HuH-7.5 (cell line): ENCODE measurements at places on chromosomes 1 and 21.

DNA sequence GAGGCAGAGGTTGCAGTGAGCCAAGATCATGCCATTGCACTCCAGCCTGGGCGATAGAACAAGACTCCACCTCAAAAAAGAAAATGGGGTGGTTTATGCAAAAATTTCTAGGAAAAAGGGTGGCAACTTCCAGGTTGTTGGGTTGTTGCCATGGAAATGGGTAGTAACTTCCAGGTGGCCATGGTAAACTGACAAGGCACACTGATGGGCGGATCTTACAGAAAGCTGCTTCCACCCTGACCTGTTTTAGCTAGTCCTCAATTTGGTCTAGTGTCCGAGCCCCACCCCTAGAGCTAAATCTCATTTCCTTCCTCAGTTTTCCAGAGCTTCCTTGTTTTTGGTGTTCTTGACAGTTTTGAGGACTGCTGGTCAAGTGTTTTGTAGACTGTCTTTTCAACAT lies 13.6 kb downstream of the KLHDC7A start:
- no peak for DNase-seq

- no peak for DNase-seq
Observed at GRCh38 chr21:44903050-44903685, 17.5 kb downstream of the ITGB2 start.

GRCh38 chr1:36605942-36606640 lies 123.4 kb upstream of the CSF3R start:
- DNase-seq: no peak

DNA sequence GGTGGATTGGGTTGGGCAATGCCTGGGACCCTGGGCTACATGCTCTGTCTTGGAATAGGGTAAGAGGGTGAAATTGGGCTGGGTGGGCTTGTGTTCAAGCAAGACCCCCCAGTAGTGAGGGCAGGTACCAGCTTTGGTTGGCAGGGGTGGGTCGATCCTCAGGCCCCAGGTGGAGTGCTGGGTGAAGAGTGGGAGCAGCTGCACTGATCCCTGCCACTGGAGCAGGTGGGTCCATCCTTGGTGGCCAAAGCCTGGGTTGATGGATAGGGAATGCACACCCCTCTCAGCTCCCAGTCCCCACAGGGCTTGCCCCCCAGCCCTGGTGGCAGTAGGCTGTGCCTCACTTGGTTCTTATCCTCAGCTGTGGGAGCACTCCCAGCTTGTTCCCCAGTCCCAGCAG lies 135.2 kb downstream of the PCBP3 start:
- no peak for DNase-seq

DNA sequence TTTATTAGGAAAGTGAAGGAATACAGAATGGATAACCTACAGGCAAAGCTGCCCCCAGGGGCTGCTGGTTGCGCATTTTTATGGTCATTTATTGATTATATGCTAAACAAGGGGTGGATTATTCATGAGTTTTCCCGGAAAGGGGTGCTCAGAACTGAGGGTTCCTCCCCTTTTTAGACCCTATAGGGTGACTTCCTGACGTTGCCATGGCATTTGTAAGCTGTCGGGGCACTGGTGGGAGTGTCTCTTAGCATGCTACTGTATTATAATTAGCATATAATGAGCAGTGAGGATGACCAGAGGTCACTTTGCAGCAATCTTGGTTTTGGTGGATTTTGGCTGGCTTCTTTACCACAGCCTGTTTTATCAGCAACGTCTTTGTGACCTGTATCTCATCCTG lies 5.9 kb upstream of the ASAP3 start:
- DNase-seq: no peak

DNA sequence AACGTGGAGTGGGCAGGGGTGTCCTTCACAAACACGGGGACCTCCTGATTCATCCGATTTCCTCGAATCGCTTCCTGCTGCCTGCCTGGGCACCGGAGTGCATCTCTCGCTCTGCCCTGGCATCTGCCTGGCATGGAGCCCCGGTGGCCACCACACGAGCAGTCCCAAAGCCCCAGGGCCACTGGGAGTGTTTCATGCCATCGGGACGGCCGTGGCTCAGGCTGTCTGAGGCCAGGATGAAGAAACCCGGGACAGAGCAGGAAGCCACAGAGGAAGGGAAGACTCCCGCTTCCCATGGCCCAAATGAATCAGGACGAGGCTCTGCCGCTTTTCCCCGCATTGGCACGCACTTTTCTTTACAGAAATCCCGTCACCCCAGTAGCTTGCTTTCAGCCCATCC lies 32.4 kb downstream of the MEGF6 start:
- DNase-seq: no peak

- no peak for DNase-seq
Observed at GRCh38 chr1:214476986-214477870, 74.2 kb downstream of the PTPN14 start.

GRCh38 chr21:42579456-42580075 lies 65.9 kb downstream of the SLC37A1 start:
- DNase-seq: no peak

- peak; percentile 80 for DNase-seq
Observed at GRCh38 chr1:31587720-31588423, 11.6 kb downstream of the TINAGL1 start.

DNA sequence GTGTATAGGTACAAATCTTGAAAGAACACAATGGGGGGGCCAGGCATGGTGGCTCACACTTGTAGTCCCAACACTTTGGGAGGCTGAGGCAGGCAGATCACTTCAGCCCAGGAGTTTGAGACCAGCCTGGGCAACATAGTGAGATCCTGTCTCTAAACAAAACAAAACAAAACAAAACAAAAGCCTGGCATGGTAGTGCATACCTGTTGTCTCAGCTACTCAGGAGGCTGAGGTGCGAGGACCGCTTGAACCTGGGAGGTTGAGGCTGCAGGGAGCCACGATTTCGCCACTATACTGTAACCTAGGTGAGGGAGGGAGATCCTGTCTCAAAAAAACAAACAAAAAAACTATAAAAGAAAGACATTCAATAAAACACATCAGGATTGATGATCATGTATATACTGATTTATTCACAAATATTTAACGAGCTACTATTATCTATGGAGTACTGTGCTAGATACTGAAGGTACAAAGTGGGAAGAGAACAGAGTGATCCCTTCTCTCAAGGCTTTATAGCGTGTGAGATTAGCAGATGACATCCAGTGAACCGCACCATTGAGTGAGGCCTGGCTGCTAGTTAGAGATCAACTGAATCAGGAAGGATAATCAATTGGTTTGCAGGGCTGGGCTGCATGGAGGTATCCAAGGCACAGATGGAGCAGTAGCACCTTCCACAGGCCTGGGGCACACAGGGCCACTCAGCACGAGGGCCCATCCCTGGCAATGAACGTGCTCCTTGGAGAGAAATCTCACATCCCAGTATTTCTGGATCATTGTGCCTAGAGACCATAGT lies 26.4 kb downstream of the ELF3 start:
- DNase-seq: no peak

DNA sequence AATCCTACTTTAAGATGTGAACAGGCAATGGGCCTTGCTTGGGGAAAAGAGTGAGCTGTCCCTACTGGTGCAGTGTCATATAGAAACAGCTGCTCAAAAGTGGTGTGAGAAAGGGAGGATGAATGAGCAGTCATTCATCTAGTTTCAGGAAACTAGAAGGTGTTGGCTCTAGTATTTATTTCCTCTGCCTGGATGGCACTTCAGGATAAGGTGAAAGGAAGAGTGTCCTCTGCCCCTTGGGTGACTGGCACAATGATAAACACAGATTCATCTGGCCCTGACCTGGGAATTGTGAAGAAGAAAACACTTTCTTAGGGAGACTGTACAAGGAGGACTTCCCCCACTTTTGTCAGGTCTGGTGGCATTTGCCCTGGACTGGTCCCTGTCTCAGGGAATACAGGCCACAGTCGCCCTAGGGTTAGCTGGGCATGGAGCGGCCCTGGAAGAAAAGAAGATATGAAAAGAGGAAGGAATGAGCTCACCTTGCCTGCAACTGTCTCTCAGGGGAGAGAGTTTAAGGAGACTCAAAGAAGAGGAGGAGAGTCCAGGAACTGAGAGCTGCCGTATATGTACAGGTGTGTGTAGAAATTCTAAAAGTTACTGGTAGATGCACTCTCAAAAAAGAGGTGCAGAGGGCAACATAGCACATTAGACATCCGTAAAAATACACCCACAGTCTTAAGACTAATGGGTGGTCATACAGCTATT lies 13.8 kb upstream of the NMNAT2 start:
- DNase-seq: no peak

DNA sequence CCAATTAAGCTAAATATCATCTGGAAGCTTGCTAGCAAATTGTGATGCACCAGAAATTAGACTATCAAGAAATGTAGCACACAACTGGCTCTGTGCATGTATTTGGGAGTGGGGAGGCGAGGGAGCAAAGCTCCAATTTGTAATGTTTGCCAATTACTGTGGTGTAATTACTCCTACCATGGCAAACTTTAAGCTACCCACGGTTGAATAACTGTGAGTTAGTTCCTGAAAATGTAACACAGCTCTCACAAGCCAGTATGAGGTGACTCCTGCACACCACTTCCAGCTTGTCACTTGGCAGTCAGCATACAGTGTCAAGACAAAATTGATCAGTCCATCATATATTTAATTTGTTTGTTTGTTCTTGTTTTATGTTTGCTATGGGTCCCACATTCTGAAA lies 141.2 kb downstream of the TM2D1 start:
- DNase-seq: no peak

GRCh38 chr1:204363335-204364114 lies 3.8 kb upstream of the PLEKHA6 start:
- DNase-seq: peak; percentile 64

- DNase-seq: no peak
Observed at GRCh38 chr21:45834821-45835293, 146.7 kb upstream of the COL6A1 start.

DNA sequence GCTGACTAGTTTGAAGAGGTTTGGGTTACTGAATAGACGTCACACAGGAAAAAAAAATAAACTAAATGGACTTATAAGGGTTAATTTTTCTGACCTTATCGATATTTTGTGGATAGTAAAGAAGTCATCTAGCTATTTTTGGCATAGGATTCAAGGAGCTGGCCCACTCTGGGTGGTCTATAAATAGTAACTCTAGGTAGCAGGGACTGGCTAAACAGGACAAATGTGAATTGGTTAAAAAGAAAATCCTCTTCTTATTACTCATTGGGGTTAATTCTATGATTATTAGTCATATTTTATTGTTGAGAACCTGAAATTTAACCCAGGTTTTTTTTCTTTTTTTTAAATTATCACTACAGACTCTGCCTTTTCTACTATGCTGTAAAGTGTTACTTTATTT lies 61.7 kb downstream of the ATF6 start:
- no peak for DNase-seq

GRCh38 chr1:39003281-39003680 lies 12.2 kb downstream of the AKIRIN1 start:
- no peak for DNase-seq

DNA sequence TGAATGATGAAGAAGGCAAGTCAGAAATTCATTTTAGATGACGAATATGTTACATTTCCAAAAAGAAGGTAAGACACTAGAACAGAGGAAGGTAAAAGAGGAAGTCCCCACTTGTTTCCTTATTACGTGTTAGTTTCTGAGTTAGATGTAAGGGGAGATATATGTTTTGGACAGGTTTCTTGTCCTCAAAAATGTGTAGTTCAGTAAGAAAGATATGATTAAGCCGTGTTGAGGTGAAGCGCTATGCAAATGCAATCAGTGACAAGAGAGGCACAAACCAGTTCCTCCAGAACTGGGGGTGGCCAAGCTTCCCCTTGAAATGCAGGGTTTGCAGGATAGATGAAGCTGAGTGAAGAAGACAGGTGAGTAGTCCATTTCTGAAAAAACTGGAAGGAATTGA lies 293.3 kb upstream of the RUNX1 start:
- DNase-seq: no peak

DNA sequence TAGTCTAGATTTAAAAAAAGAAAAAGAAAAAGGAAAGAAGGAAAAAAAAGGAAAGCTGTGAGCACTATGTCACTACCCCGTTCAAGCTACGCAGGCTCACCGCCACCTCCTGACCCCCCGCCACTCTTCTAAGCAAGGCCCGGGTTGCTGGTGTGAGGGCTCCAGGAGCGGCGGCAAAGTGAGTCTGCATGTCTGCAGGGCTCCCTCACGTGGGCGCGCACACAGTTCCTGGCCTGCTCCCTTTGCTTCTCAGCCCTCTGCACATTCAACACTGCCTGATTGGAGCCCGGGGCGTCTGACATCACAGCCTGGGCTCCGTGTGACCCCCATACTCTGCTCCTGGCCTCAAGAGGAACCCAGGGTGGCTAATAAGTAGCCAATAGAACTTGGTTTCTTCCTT lies 81.4 kb upstream of the TLR5 start:
- DNase-seq: no peak

DNA sequence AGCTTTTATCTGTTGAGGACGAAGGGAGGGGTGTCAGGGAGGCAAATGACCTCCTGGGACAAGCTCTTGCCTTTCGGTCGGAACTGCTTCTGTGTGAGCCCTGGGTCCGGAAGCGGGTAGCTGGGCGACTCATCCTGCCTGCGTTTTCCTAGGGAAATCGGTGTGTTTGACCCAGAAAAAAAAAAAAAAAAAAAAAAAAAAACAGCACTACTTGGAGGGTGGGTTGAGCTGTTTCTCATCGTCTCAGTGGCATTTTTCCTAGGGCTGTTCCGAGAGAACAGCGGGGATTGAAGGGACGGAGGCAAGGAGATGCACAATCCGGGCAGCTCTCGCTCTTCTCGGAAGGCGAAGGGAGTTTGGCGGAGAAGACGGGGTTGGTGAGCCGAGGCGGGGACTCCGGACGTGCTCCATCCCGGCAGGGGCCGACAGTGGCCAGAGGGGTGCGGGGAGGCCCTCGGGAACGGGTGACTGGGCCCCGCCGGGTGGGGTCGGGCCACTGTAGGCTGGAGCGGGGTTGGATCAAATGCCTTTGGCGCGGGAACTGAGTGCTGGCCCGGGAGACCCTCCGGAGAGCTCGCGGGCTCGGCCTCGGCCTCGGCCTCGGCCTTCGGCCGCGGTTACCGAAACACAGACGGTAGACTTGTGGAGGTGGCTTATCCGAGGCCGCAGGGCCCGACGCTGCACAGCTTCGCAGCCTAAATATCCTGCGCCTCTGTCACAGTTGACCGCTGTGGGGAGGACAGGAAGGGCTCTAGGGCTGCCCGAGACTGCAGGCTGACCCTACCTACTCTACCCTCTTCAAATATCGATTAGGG lies 2.4 kb upstream of the BARHL2 start:
- no peak for DNase-seq

DNA sequence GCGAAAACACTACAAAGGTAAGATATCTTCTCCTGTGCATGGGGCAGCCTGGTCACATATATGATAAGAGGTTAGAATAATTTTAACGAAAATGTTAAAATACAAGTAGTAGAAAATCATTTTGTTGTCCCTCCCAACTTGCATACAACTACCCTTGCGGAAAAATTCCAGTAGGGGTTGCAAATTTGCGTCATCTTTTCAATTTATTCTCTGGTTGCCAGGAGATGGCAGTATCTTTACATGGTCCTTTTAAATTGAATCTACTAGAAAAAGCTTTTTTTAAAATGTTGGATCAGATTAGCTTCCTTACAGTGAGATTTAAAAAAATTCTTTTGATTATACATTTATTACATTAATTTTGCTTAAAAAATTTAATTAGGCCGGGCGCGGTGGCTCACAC lies 10.9 kb downstream of the S100PBP start:
- DNase-seq: no peak
